ENCODE measurements at places on chromosomes 3 and 15. TPM values are rescaled to one million over a fixed set of nuclear protein-coding genes. Genes with fewer than 3 reads are reported as not detected.

Gene ACVR2B
- total RNA-seq: 15.9 TPM

Gene TRH
- total RNA-seq: 0.60 TPM

DNA sequence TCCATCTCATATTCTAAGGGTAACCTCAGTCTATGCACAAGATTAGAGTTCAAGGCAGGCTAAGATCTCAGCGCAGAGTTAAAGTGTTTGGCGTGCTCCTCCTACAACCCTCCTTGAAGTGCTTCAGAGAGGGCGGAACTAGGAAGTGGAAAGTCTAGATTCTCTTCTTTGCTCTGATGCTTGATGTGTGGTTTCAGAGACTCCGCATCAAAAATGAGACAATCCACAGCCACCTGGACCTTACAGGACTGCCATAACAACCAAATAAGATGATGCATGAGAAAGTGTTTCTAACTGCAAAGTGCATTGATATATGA, 161.3 kb upstream of the ATP11B start:
- DNase-seq: no peak

Gene CXCR6
- total RNA-seq: not detected

Gene ATXN7
- 37.5 TPM for total RNA-seq

DNA sequence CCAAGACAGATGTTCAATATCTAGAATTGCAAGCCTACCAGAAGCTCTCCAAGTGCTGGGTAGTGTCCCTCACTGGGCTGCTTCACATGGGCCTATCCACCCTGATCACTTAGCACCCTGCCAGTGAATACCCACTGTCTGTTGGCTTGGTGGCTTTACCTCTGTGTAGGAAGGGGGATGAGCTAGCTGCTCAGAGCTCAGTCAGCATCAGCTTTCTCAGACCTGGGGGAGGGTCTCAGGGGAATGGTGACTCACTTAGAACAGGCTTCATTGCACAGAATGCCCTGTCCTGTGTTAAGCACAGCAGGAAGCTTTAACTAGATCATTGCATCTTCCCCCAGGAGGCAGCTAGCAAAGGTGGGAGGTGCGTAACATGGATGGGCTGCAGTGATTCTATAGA, 209.8 kb downstream of the PDCD6IP start:
- no peak for DNase-seq

Gene GOLGA6L7
- not detected for total RNA-seq

DNA sequence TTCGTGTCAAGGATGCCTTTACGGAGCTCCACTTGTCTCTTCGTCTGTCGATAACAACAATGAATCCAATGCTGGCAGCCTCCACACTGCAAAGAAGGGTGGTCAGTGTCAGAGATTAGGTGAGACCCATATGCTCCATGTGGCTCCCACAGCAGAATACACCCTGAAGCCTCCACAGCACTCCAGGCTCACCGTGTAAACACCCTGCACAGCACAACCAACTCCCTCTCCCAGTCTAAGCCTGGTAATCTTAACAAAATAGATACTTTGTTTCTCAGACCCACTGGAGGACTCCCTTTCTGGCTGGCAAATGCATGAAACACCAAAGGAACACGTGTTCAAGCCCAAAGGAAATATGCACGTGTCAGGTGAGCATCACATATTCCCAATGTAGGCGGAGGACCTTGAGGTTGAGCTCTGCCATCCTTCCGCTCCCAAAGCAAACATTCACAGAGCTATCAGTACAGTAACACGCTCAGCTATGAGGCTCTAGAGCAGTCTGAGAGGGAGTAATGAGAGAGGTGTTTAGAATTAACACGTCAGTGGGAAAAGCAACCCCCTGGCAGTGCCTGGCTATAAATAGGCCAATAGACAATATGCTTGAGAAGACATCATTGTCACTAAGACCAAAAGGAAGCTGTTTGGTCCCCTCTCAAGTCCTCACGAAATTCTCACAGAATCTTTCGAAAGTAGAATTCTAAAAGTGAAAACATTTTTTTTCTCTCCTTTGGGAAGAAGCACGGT, 86.7 kb downstream of the MCF2L2 start:
- no peak for DNase-seq

DNA sequence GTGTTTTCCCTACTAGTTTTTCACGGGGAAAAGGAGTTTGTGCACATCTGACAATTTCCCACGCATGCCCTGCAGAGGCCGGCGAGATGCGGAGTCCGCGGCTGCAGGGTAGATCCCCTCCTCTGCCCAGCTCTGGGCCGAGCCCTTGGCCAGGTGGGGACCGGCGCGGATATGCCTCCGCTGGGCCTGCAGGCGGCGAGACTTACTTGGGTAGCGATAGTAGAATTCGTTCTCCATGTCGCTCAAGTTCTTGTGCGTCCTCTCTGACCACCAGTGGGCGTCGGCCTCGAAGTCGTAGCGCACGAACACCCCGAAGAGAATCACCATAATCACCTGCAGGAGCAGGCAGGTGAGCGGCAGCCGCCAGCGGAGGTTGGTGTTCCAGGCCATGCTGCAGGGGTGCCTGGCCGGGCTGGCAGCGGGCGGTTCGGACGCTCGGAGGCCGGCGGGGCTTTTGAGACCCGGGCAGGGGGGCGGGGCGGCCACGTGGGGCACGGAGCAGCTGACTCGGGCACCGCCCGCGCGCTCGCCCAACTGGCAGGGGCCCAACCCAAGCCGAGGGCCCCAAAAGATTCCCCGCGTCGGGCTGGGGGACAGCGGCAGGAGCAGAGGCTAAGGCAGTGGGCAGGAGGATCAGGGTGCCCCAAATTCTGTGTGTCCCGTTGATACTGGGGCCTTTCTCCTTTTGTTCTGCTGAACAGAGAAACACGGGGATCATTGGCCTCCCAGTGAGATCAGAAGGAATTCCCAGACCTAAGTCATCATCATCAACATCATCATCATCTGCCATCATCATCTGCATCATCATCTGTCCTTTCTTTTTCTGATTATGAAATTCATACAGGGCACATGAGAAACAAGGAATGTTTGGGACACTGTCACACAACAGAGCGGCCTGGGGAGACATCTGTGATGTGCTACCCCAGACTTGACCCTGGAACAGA, at the start of gene RHCG:
Gene RHCG, minus strand, starts transcription at position 429 of the 944 bp plus-strand sequence. Its CDS starts 39 bp downstream, at position 390.
- DNase-seq: no peak

- no peak for DNase-seq
Observed at GRCh38 chr15:56168394-56168793, 75.3 kb downstream of the RFX7 start.

DNA sequence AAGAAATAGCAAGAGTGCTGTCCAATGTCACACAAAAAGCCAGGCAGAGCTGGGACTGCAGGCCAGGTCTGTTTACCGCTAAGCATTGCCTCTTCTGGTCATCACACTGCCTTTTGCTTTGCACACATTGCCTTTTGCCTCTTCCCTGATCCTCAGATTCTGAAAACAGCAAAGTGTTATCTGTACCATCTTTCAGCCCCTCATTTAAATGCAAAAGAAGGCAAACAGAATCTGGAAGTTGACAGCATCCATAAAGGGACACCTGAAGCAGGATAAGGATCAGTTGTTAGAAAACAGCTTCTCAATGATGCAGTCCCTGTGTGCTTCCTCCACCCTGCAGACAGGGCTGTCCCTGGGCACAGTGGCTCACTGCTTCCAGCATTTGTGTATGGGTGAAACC, 106.7 kb upstream of the RAD18 start:
- no peak for DNase-seq

DNA sequence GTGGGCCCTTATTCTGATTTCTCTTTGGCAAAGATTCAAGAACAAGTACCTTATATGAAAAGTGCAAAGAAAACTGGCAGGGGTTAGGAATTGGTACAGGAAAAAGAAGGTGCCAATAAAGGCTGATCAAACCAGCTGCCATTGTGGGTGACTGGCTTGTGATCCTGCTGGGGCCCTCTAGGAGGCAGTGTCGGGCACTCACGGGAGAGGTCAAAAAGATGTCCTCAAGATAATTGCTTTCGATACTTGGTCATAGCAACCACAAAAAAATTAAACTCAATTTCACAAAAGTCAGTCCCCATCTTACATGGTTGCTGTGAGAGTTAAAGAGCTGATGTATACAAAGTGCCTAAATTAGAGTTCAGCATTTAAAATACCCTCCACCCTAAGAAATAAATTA, 31.0 kb upstream of the CAV3 start:
- no peak for DNase-seq

Gene PTPRG
- total RNA-seq: 49.6 TPM

Gene SV2B
- total RNA-seq: 106 TPM

GRCh38 chr3:45525146-45525919, 69.2 kb upstream of the LIMD1 start:
- DNase-seq: no peak

Gene C3orf70
- total RNA-seq: 22.3 TPM

- no peak for DNase-seq
Observed at GRCh38 chr3:99242271-99242670, 340.8 kb upstream of the DCBLD2 start.

DNA sequence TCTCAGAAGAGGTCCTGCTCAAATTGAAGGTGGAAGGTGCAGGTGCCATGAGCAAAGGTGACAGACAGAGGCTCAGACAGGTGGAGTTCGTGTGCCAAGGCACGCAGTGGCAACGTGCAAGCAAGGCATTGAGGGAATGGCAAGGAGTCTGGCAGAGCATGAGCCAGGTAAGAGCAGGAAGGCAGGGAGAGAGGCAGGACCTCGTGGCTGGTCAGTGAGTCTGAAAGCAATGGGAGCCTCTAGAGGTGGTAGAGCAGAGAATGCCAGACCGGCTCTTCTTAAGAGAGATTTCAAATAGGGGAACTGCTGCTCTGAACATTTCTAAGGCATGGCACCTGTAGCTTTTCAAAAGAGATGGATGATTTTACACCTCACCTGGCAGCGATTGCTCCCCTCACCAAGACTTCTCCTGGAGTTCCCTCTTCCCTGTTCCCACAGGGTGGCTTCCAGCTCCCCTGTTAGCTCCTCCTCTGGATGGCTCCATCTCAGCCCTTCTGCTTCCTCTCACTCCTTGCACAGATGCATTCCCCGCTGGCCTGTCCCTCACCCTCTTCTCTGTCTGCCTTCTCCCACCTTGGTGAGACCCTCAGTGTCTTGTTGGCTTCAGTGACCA, 2.7 kb downstream of the MYO5C start:
- DNase-seq: no peak

DNA sequence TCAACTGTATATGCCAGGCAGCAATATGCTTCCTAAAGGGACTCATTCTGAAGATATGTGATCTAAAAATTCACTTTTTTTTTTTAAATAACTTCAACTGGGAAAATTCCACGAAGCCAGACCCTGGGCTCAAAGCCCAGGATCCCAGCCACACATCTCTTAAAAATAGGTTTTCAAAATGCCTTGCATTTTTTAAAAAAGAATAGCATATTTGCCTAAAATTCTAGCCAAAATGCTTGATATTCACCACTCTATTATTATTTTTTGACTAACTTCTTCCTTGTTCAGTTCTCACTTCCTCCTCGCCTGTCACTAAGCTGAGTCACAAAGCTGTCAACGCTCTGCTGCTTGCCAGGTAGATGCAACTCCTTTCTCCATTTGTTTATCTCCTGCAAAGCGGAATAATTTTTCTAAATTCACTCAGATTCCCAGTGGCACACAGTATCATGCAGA, 28.0 kb upstream of the VGLL4 start:
- no peak for DNase-seq

Gene P2RY13
- 4.3 TPM for total RNA-seq

DNA sequence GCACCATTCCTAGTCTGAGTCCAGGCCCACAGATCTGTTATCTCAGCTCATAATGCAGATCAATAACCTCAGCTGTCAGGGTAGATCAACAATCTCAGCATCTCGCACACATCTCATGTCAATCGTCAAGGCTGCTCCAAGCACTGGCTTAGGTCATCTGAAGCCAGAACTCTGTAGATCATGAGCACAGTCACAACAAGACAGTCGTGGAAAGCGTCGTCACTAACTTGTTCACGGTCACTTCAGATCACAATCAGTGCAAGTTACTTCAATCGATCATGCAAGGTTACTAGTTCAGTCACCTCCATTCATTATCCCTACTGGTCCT, 71.8 kb downstream of the RBPMS2 start:
- no peak for DNase-seq

Measured in dorsolateral prefrontal cortex (tissue), 122 donors.